ENCODE measurements at places on chromosomes 16 and 17. TPM values are rescaled to one million over a fixed set of nuclear protein-coding genes. Genes with fewer than 3 reads are reported as not detected.

NEUROD2 gene
- not detected for total RNA-seq

SMIM5 gene
- 0.11 TPM for total RNA-seq

CDRT15L2 gene
- not detected for total RNA-seq

DHX40 gene
- 46.3 TPM for total RNA-seq

KIFC3 gene
- total RNA-seq = 20.4 TPM

Data from H7 (cell line).